ENCODE measurements at places on chromosomes 4 and X.

DNA sequence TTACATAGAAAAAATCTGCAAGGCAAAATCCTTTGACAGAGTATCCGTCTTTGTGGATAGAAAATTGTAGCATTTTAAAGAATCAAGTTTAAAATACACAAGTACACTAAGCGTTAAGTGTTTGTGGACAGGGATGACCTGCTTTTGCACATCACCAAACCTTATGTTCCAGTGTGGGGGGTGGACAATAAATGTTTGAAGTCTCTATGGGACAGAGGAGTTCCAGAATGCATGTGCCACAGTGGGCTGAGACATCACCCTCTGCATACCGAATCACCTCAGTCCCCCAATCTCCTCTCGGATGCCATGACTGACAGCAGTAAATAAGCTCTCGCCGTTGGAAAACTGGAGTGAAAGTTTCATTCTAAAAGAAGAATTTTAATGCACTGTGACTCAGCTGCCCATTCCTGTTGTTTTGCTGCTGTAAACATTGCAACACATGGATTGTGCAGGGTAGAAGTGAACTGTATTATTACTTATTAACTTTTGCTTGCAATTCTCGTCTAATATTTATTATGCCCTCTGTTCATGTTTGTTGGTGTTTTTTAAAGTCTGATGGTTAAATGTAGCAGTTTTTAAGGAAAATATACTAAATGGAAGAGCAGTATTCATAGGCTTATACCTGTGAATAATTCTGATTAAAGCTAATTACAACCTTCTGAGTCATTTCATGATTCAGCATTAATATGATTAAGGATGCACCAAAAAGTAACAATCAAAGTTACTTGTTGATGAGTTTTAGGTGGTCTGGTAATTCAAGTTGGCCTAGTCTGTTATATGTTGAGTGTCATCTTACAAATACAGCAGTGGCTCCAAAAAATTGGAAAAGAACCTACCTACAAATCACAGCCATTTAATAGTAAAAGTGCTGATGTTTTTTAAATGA lies 24.0 kb downstream of the CDKN2AIP start:
- no peak for DNase-seq

DNA sequence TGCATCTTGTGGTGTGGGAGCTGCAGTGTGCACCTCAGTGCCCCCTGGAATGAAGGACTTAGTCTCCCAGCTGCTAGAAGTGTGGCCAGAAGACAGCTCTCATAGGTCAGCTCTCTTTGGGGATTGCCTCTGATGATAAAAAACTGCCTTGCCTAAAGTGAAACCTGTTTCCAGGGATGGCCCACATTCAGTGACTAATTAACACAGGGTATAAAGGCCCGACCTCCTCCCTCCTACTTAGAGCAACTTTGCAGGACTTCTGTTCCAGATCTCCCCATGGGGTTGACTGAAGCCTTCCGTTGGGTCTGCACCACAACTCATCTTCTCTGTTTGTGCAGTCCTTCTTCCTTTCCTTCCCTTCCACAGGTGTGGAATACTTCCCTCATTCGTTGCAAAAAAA lies 53.2 kb downstream of the SPINK2 start:
- DNase-seq: no peak

GRCh38 chr4:116926631-116927295 lies 158.6 kb downstream of the TRAM1L1 start:
- no peak for DNase-seq

DNA sequence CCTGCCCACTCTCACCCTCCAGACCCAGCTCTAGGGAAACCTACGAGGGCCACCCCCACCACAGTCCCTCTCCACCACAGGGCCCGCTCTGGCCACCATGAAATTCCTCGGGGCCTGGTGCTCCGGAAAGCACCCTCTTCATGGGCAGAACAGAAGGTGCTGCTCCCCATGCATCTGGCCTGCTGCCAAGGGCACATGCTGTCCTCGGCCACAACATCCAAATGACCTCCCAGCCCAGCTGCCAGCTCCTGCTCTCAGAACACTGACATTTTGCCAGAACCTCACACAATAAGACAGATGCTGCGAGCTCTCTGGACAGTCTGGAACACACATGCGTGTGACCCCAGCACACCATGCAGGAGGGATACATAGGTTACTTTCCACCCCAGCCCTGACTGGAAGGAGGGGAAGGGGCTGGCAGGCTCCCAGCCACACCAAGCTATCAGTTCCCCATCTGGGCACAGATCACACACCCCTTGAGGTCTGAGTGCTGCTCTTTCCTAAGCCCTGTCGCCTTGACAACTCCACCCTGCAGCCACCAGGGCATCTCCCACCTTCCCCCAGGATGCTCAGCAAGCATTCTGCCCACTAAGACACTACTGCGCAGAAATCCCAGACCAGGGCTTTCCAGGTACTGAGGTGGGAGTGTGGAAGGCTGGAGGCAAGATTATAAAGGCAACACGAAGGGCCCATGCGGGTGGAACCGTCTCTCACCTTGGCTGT lies 5.8 kb downstream of the CCNQ start:
- DNase-seq: no peak

Data from BJ (cell line).